Stimulated activated CD8-positive, alpha-beta memory T cell treated with anti-CD3 and anti-CD28 coated beads, Interleukin-4, amount 100 ng/mL, for 1 hour (primary cell): ENCODE measurements at places on chromosomes 1 and 21.

DNA sequence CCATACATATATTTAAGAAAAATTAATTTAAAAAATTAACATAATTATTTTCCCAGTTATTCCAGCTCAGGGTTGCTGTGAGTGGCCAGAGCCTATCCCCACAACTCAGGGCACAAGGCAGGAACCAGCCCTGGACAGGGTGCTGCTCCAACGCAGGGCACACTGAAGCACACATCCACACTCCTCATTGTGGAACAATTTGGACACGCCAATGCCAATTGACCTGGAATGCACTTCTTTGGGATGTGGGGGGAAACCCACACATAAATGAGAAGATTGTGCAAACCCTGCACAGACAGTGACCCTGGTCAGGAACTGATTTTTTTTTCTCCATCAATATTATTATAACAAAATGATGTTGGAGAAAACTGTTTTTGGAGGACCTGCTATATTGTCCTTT, 23.4 kb downstream of the SAMSN1 start:
- no peak for DNase-seq

- DNase-seq = no peak
Measured at GRCh38 chr1:28190996-28191645, 14.6 kb upstream of the PTAFR start.

DNA sequence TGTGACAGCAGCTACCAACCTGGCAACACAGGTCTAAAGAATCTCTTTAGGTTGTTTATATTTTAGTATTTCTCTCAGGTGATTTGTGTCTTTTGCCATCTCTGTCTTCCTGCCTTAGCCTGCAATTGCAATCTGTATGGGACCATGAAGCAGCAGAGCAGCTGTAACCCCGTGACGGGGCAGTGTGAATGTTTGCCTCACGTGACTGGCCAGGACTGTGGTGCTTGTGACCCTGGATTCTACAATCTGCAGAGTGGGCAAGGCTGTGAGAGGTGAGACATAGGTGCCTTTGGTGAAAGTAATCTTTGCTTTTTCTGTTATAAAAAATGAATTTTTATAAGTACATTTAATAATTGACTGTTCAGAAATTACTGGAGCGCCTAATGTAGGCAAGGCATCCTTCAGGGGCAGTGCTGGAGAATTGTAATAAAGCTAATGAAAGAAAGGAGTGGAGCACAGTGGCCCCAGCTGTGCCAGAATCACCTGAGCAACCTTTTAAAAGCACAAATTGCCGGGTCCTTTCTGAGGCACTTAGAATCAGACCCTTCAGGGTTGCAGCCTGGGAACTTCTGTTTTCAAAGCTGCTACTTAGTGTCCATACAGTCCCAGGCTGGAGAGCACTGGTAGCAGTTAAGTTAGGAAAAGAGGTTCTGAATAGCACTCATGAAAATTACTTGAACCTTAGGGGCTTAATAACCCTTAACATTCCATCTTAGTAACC, 60.6 kb upstream of the LAMC2 start:
- DNase-seq = no peak

DNA sequence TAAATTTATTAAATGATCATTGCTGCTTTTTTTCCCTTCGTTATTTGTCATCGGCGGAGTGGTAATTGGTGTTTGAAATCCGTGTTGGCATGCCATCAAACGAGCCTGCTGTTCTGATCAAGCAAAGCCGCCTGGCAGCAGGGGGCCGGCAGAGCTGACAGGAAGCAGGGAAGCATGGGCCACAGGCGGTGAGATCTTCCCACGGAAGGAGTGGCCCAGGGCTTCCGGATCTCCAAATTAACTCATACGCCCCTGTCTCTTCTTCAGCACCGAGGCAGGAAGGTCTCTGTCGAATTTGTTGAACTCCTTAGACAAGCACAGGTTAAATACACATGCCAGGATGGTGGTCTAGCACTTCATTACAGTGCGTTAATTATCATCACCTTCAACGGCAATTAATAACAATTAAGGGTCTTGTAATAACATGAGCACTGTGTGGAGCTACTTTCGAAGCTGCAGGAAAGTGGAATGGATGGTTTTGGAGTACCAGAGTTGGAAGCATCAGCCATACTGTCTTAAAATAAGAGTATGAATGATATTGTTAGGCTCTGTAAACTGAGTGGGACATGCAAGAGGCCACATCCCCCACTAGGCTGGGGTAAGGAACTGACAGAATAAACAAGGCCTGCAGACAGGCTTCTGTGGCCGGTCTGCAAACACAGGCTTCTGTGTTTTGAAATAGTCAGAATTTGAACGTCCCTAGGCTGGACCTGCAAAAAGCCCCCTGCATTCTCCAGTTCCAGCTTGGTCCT, 199.4 kb upstream of the DAB1 start:
- no peak for DNase-seq
